Right renal cortex interstitium (tissue), 3 donors: ENCODE measurements at places on chromosomes 5 and 9. TPM values are rescaled to one million over a fixed set of nuclear protein-coding genes. Genes with fewer than 3 reads are reported as not detected.

The SIT1 gene
- polyA plus RNA-seq: 0.29 TPM

The GPRIN1 gene
- polyA plus RNA-seq: 1.8 TPM

The PTGER4 gene
- 9.5 TPM for polyA plus RNA-seq

The SPINK13 gene
- 0.17 TPM for polyA plus RNA-seq

The FAM153A gene
- 0.29 TPM for polyA plus RNA-seq

The PCDHGA4 gene
- polyA plus RNA-seq: 2.2 TPM

The TAL2 gene
- 2.1 TPM for polyA plus RNA-seq

The NR5A1 gene
- not detected for polyA plus RNA-seq

The PDE8B gene
- polyA plus RNA-seq: 5.7 TPM

The PCDHGA11 gene
- polyA plus RNA-seq: 4.7 TPM

The PCDHGA2 gene
- polyA plus RNA-seq: 7.0 TPM
